Naive thymus-derived CD4-positive, alpha-beta T cell (primary cell): ENCODE measurements at places on chromosomes 4 and X.

- no peak for DNase-seq
Measured at GRCh38 chrX:2262668-2263055, 238.1 kb downstream of the DHRSX start.

DNA sequence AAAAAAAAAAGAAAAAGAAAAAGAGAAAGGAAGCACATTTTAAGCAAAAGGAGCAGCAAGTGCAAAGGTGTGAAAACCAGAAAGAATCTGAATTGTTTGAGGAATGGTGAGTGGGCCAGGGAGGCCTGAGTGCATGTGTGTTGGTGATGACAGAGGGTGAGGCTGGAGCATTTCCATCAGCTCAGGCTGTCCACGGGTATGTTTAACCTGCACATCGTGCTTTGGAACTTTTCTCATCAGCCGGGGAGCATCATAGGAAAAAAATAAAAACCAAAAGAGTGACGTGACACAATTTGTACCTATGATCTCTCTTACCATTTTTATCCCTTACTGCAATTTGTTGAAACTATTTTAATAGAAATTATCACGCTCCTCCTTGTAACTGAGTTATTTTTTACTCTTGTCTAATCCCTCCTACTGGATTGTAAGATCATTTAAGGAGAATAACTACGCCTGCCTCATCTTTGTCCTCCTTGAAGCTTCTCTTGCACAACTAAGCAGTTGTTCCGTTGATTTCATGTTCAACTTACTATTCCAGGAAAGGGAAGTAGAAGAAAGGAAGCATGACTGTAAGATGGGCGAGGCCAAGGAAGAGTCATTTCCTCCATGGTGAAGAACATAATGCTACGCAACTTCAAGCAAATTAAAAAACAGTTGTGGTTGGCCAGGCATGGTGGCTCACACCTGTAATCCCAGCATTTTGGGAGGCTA is 7.0 kb downstream of the PALLD start:
- DNase-seq: no peak

DNA sequence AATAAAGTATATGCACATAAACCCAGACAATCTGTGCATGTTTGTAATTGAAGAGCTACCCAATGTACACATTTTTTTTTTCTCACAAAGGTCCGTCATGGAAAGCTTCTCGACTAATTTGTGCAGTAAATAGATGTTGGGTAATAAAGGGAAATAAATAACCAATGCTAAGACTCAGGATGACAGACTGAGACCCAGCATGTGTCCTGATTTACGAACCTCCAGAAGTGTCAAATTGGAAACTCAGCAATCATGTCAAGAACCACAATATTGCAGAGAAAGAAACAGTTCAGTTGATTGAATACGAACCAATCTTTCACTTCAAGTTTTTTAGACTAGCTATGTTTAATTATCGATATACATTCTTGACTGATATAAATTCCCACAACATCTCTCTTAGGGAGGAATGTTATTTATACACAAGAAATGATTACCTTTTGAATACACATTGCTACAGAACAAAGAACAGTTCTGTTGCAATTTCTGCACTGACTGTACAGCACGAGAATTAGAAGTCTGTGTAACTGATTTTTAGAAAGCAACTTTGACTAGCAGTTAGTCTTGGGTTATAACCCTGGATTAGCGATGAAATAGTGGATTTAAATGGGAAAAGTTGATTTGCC is 625.6 kb upstream of the FTHL17 start:
- DNase-seq: no peak

- DNase-seq: no peak
Measured at GRCh38 chr4:74237425-74237966, 70.8 kb upstream of the EPGN start.

DNA sequence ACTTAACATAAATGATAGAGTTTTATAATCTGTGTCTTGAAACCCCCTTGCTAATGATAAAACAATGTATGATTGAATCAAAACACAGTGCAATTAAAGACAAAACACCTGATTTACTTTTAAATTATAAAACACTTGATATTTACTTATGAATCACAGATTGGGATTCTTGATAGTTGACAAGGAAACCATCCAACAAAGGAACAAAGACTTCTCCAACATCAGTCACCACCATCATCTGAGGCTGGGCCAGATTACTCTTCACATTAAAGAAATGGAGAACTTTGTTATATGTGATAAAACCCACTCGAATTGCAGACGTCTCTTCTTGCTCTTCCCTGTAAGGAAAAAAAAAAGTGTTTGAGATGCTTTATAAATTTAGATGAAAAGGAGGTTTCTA is 67.4 kb downstream of the METTL14 start:
- no peak for DNase-seq
